ENCODE measurements at places on chromosomes 2 and 18. TPM values are rescaled to one million over a fixed set of nuclear protein-coding genes. Genes with fewer than 3 reads are reported as not detected.

NGEF gene
- 0.42 TPM for polyA plus RNA-seq

DNA sequence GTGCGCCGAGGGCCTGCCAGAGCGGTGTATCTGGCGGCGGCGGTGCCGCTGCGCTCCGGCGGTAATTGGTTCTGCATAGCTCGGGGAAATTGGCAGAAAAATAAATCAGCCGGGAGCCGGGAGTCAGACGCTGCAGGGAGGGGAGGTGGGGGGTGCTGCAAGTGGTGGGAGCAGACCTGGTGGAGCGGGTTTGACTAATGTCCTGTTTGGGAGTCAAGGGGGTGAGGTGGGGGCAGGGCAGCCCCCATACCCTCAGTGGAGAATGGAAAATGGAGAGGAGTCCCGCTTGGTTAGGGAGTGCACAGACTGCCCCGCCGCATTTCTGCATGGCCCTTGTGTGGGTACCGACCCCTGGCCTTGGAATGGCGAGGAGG is 107.3 kb downstream of the DYSF start:
- no peak for DNase-seq

- DNase-seq: no peak
Measured at GRCh38 chr2:29105375-29105774, 9.8 kb upstream of the CLIP4 start.

GRCh38 chr2:186841940-186842339 is 7.0 kb downstream of the ZSWIM2 start:
- DNase-seq: no peak

DNA sequence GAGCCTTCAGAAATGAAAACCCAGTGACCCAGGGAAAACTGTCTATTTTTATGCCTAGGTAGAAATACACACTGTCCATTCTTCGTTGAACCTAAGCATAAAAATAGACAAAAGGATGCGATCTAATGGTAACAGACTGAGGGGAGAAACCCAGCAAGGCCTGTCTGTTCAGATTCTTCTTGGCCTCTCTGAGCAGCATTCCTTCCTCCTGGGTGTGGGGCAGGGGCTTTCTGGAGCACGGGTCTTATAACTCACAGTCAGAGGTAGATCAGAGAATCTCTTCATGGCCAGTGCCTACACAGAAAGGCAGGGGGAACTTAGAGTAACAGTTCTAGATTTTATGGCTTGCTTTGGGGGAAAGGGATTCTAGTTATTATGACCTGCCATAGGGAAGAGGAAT is 56.0 kb downstream of the PKDCC start:
- no peak for DNase-seq

DNA sequence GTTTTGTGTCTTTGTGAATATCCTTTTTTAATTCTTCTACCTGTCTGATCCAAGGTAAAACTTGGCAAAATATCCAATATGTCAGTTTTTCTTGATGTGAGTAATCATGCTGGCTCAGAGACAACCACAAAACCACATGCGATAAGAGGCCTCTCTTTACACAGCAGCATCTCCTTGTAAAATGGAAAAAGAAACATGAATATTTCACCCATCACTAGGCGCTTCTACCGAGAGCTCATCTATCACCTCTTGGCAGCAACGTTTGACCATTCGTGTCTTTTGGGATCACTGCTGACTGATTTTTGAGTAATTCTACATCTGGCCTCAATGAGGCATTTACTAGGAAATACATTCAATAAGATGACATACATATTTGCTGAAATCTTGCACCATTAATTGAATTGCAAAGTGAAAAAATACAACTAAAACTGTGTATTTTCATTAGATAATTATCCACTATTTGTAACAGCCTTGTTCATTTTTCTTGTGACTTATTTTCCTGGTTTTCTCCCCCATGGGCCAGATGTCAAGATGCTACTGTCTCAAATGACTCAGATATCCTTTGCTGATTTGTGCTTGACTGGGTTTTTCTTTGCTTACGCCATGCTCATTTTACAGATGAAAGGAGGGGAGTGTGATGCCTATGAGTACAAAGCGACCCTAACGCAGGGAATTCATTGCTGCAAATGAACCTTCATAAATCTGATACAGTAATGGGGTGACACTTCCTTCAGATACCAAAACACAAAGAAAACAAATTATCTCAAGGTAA is 467.5 kb downstream of the FBXO15 start:
- no peak for DNase-seq

DNA sequence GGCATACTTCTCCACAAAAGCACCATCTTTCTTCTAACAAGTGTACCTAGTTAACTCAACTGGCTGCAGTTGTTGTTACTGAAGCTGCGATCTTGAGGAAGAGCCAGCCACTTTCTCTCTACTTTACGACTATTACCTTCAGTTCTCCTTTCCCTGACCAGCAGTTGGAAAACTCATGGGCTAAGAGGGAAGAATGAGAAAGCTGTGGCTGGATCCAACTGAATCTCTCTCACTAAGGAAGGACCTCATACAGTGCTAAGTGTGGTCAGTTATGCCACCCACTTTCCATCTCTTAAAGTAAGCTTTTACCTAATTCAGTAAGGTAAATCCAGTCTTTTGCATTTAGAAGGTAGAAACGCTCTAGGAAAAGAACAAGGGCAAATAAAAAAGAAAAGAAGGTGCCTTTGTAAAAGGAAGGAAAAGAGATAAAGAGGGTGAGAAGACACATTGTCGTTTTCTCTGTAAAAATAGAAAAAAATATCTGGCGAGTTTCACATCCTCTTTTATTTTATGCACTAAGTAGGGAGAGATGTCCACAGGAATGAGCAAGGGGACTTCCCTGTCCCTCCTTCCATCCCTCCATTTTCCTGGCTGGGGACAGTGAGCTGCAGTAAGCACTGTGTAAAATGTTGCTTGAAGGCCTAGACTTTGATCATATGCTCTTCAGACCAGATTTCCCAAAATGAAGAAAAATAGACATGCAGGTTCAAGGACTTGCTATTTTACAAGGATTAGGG is 73.4 kb downstream of the PLEKHM3 start:
- no peak for DNase-seq

- no peak for DNase-seq
Measured at GRCh38 chr2:237859533-237860272, at the start of gene RAMP1. TSS of gene RAMP1 (plus strand) at chr2:237859623. CDS start at chr2:237859676, 53 bp downstream.

GRCh38 chr18:57698571-57699276 is 77.1 kb upstream of the NARS1 start:
- DNase-seq: no peak

SERPINB8 gene
- polyA plus RNA-seq: 1.3 TPM

- DNase-seq: no peak
Measured at GRCh38 chr18:54330768-54331548, 26.7 kb downstream of the STARD6 start.

DNA sequence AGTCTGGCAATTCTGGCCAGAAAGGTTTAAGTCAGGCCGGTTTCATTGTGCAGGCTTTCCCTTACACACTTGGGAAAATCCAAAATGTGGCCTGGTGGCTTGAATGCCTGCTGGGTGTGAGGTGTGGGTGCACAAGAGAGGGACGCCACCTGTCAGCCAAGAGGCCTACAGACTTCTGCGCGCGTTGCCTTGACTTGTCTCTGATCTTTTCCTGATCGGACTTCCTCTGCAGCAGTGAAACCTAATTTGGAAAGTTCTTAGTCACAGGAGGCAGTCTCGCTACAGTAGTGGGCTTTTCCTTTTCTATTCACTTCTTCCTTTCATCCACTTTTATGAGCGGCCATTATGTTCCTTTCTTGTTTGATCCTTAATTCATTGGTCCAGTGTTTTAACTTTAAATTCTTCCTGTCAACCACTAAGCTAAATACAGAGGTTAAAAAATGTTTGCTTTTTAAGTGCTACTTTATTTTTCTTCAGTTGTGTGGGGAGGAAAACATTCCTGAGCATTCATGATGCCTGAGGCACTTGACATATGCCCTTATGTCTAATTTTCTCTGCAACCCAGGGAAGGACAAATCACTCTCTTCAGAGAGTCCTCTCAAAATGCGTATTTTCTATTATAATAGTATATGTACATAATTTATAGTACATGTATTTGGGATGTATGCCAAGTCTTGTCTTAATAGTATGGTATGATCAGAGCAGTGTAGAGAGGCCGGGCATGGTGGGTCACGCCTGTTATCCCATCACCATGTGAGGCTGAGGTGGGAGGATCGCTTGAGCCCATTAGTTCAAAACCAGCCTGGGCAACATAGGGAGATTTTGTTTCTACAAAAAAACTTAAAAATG is 128.9 kb downstream of the WDSUB1 start:
- DNase-seq: no peak

Data from heart right ventricle (tissue), 16 donors.